Erythroblast (primary cell): ENCODE measurements at places on chromosomes 5 and 9.

- DNase-seq, result no peak
Observed at GRCh38 chr5:164048359-164048926, 543.0 kb downstream of the MAT2B start.

GRCh38 chr9:111178331-111179055 lies 140.2 kb upstream of the LPAR1 start:
- no peak for DNase-seq

GRCh38 chr9:71806901-71807307 lies 38.6 kb upstream of the CEMIP2 start:
- peak; percentile 64 for DNase-seq

GRCh38 chr9:126331964-126332748 lies 5.5 kb downstream of the MVB12B start:
- no peak for DNase-seq

GRCh38 chr5:1431021-1431811 lies 14.0 kb downstream of the SLC6A3 start:
- DNase-seq, result no peak

- no peak for DNase-seq
Observed at GRCh38 chr5:158642879-158643278, 456.8 kb downstream of the EBF1 start.

DNA sequence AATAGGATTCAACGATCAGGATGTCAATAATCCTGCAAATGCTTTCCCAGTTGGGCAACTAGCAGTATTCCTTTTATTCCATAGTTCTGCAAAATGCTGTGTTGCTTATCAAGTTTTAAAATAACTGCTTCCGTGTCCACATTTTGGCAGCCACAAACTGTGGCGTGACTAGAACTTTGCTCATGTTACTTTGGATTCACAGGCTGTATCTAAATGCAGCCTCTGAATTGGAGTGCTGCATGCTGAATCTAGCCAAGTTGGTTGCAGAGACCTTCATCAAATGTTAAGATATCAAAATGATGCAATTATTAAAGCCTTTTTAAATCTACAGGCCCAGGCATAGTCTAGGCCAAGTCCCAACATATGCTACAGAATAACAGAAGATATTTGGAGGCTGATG lies 249.2 kb downstream of the NR2F1-AS1 start:
- DNase-seq, result no peak

DNA sequence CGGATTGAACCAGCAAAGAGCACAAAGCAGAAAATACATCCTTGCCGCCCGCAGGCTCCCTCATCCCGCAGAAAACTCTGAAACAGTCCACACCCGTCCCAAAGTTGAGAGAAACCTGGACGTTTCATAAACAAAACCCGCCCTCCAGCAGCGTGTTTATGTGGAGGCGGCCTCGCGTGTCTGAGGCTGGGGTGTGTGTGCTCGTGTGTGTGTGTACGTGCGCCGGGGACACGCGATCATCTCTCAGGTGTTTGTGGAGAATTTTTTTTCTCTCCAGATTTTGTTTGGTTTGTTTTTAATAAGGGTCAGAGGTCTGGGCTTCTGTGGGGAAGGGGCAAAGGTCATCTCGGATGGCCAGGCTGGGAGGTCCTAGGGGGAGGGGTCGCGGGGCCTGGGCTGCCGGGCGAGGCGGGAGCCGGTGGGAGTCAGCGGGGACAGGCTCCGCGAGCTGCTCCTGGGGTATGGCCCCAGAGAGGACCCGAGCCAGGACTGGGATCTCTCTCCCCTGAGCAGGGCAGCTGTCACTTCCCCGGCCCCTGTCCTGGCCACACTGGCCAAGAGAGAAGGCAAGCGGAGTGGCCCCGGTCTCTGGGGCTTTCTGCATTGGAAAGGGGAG lies 206.4 kb downstream of the C9orf50 start:
- peak; percentile 53 for DNase-seq

DNA sequence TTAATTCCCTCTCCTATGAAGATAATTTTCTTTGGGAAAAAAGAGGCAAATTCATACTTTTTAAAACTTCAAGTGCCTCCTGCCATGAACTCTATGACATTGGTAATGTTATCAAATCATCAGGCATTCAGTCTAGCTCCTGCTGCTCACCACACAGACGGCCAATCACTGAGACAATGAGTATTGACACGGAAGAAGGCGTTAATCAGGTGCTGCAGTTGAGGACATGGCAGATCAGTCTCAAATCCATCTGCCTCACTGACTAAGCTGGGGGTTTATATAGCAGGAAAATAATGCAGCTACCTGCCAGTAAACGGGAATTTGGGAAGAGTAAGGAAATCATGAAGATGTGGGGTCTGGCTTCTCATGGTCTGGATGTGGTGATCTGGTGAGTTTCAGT lies 1087.7 kb downstream of the CDH9 start:
- DNase-seq, result no peak

GRCh38 chr9:83066771-83067170 lies 3.8 kb upstream of the RASEF start:
- DNase-seq, result no peak

GRCh38 chr5:181149806-181150733 lies 2.7 kb downstream of the OR2V2 start:
- DNase-seq, result no peak

DNA sequence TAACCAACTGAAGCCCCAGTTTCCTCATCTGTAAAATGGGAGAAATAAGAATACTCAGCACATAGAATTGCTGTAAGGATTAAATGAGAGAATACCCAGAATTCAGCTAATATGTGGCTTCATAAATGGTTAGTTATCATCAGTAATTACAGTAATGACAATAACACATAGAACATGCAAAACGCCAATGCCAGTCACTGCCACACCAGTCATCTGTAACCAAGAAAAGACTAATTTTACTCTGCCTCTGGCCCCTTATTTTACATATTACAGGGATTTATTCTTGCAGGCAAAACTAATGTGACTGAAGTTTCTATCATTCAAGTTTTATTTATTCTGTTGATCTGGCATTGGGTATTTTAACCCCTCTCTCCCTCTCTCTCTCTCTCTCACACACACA lies 46.5 kb downstream of the EBF1 start:
- no peak for DNase-seq

DNA sequence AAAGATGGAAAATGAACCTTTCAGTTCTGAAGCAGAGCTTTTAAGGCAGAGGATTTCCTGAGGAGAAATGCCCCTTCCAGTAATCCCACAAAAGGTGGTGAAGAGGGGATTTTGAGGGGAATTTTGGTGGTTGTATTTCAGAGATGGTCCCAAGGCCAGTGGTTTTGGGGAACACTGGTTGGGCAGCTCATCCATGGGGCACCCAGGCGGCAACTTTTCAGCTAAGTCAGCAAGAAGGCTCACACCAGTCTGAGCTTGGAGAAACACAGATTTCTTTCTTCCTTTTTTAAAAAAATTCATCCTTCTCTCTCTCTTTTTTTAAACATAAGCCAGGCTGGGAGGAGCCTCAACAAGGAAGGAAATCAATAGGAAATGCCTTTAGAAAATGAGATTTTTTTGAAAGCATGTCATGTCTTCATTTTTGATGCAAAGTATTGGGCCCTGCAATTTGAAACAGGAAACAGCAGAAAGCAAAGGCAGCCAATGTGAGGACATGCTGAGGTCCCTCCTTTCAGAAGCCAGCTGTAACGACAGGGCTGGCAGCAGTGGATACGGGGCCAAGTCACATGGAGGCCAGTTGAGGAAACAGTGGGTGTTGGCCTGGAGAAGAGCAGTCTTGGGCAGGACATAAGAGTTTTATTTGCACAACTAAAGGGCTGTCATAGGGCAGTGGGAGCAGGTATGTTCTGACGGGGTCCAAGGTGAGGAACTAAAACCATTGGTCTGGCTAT lies 155.3 kb upstream of the KLF4 start:
- DNase-seq, result no peak

GRCh38 chr5:169551146-169551545 lies 32.4 kb upstream of the SPDL1 start:
- DNase-seq, result no peak

GRCh38 chr9:7823651-7824050 lies 24.1 kb upstream of the DMAC1 start:
- no peak for DNase-seq

- no peak for DNase-seq
Observed at GRCh38 chr5:122175091-122175490, 45.7 kb downstream of the ZNF474 start.
